ENCODE measurements at places on chromosomes 11 and 22.

- no peak for DNase-seq
These were observed 34.0 kb downstream of the TBCEL start for GRCh38 chr11:121057922-121058321.

GRCh38 chr22:46595545-46595944 is 24.6 kb upstream of the GRAMD4 start:
- no peak for DNase-seq

- DNase-seq = no peak
These were observed 301.3 kb downstream of the NTM start for GRCh38 chr11:131671734-131672133.

GRCh38 chr11:20035701-20036601 is 124.3 kb downstream of the DBX1 start:
- no peak for DNase-seq

DNA sequence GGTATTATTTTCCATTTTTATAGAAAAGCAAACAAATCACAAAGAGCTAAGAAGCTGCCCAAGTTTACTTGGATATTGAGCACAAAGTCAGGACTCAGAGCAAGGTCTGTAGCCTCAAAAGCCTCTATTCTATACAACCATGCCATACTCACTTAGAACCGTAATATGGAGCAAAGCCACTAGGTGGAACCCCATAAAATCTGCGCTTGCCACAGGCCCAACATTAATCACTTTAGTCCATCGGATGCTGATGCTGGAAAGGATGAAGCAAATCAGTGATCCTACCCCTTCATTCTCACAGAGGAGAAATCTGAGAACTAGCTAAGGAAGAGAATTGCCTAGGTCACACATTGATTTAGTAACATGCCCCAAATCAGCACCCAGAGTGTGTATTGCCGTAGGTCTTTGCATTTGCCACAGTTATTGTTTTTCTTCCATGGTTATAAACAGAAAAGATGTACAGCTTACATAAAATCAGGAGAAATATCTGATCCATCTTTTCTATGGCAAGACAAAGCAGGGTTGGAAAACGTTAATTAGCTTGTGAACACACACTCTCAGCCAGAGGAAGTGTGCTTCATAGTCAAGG is 56.7 kb upstream of the RAB38 start:
- no peak for DNase-seq

- DNase-seq = no peak
These were observed 19.4 kb upstream of the PPFIA1 start for GRCh38 chr11:70250876-70251658.

DNA sequence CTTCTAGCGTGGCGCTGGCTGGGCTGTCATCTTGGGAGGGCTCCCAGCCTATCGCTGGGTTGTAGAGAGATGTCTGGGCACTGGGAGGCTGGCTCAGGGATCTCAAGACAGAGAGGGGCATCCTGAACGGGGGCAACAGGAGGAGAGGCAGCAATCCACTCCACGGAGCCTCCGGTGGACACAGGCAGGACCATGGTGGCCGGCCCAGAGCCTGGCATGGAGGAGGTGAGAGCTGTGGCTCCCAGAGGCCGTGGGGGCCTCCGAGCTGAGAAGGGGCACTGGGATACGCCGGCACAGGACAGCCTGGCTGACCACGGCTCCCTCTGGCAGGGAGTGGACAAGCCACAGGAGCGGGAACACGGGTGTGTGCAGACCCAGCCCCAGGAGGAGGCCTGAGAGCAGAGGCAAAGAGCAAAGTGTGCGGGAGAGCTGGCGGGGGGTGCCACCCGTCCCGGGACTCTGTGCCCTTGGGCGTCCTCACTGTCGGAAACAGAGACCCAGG is 9.1 kb downstream of the MRGPRF start:
- no peak for DNase-seq

GRCh38 chr11:83611600-83611999 is 325.4 kb upstream of the CCDC90B start:
- no peak for DNase-seq
